ENCODE measurements at places on chromosomes 2 and 18. TPM values are rescaled to one million over a fixed set of nuclear protein-coding genes. Genes with fewer than 3 reads are reported as not detected.

Gene ZC3H8
- total RNA-seq = 13.2 TPM

GRCh38 chr2:9115229-9115628, 91.4 kb upstream of the ASAP2 start:
- no peaks in the 10 kb centered on the region for H3K27me3 ChIP-seq
- peaks cover 5% of the 10 kb centered on the region for H3K4me1 ChIP-seq
- no peak overlapping the region for H3K4me3 ChIP-seq
- DNase-seq = no peak
- H3K27ac ChIP-seq = no peak overlapping the region
- H3K36me3 ChIP-seq = no peaks in the 10 kb centered on the region

Gene TEX44
- not detected for total RNA-seq

- no peak overlapping the region for H3K27ac ChIP-seq
- DNase-seq = no peak
- no peak overlapping the region for H3K4me3 ChIP-seq
- H3K36me3 ChIP-seq = no peaks in the 10 kb centered on the region
These were observed 54.3 kb downstream of the INPP5D start for GRCh38 chr2:233114421-233114861.

Gene ZAP70
- 3.2 TPM for total RNA-seq

Gene MYL1
- 10,096 TPM for total RNA-seq

DNA sequence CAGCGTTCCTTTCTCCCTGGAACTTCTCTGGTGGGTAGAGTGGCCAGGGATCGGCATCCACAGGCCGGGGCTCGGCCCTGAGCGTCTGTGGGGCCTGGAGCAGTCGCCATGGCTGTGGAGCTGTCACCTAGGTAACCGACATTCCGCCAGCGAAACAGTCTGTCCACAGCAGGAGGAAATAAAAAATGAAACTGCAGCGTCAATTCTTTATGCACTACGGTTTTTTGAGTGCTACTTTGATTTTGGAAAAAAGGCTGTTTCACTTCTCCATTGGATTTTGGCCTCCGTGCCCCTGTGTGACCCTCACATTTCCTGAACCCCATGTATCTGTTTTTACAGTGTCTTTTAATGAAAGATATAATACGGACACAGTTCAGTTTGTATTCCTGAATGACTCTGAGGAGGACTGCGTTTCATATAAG, 163.4 kb downstream of the LDLRAD4 start:
- H3K4me3 ChIP-seq = peak overlapping the region; percentile 3
- peak; percentile 95 for DNase-seq
- no peaks in the 10 kb centered on the region for H3K27me3 ChIP-seq
- H3K27ac ChIP-seq = peak overlapping the region; percentile 95

GRCh38 chr2:65309699-65310098, 82.1 kb downstream of the ACTR2 start:
- H3K36me3 ChIP-seq = peaks cover 50% of the 10 kb centered on the region
- no peaks in the 10 kb centered on the region for H3K27me3 ChIP-seq
- peak overlapping the region; percentile 84 for H3K27ac ChIP-seq
- H3K4me1 ChIP-seq = peaks cover 13% of the 10 kb centered on the region
- no peak overlapping the region for H3K4me3 ChIP-seq
- no peak for DNase-seq

- no peaks in the 10 kb centered on the region for H3K36me3 ChIP-seq
- H3K4me3 ChIP-seq = no peak overlapping the region
- DNase-seq = peak; percentile 45
- peaks cover 27% of the 10 kb centered on the region for H3K4me1 ChIP-seq
These were observed 231.1 kb upstream of the HS6ST1 start for GRCh38 chr2:128549646-128550260.

- H3K36me3 ChIP-seq = no peaks in the 10 kb centered on the region
- H3K4me1 ChIP-seq = no peaks in the 10 kb centered on the region
- no peak for DNase-seq
These were observed 465.1 kb downstream of the LPIN1 start for GRCh38 chr2:12211326-12212175.

DNA sequence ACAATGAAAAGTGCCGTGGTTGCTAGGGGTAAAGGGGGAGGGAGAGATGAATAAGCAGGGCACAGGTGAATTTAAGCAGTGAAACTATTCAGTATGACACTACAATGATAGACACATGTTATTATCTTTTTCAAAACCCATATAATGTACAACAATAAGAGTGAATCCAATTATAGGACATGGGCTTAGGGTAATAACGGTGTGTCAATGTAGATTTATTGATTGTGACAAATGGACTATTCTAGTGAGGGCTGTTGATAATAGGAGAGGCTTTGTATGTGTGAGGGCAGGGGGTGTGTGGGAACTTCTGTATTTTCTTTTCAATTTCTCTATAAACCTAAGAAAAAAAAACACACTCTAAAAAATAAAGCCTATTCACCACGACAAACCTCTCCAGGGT, 223.8 kb downstream of the RIT2 start:
- no peaks in the 10 kb centered on the region for H3K36me3 ChIP-seq
- H3K27ac ChIP-seq = no peak overlapping the region
- no peak overlapping the region for H3K4me3 ChIP-seq
- H3K4me1 ChIP-seq = no peaks in the 10 kb centered on the region
- DNase-seq = no peak

- no peaks in the 10 kb centered on the region for H3K27me3 ChIP-seq
- H3K27ac ChIP-seq = no peak overlapping the region
- H3K4me3 ChIP-seq = no peak overlapping the region
- no peak for DNase-seq
- peaks cover 27% of the 10 kb centered on the region for H3K4me1 ChIP-seq
These were observed 94.9 kb downstream of the HS1BP3 start for GRCh38 chr2:20555954-20556353.

Gene TRAPPC8
- total RNA-seq = 36.4 TPM

- no peaks in the 10 kb centered on the region for H3K36me3 ChIP-seq
- peaks cover 6% of the 10 kb centered on the region for H3K4me1 ChIP-seq
- peaks cover 85% of the 10 kb centered on the region for H3K27me3 ChIP-seq
- no peak overlapping the region for H3K4me3 ChIP-seq
These were observed 9.8 kb downstream of the POU3F3 start for GRCh38 chr2:104863468-104864279.

- no peaks in the 10 kb centered on the region for H3K27me3 ChIP-seq
These were observed 1415.8 kb upstream of the CELF4 start for GRCh38 chr18:38981389-38981788.

DNA sequence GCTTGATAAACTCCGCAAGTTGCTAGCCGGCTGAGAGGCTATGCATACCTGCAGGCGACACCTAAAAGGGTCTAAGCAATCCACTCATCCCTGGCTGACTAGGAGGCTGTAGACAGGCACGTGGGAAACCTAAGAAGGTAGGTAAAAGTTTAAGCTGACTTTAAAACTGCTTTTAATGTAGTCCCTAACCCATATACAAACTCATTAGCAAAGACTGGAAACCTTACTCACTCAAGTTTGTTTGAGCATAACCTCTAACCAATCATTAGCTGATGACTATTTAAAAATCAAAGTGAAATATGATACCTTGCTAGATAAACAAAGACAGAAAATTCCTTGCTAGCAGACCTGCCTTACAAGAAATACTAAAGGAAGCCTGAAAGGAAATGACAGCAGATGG, 106.4 kb downstream of the EXOC6B start:
- no peaks in the 10 kb centered on the region for H3K36me3 ChIP-seq
- H3K27me3 ChIP-seq = no peaks in the 10 kb centered on the region
- DNase-seq = no peak

Gene LONRF2
- total RNA-seq = 1.5 TPM

DNA sequence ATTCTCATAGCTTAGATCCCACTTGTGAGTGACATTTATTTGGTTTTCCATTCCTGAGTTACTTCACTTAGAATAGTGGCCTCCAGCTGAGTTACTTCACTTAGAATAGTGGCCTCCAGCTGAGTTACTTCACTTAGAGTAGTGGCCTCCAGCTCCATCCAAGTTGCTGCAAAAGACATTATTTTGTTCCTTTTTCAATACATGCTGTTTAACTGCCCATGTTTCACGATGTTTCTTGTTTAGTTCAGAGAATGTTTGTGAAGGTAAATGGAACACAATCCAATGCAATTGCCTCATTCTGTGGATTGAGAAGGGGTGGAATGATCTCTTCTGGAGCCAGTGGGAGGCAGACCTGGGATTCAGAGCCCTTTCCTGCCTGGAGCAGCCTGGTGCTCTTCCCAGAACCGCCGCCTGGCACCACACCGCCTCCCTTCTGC, 273.5 kb upstream of the ATP5MC3 start:
- H3K27me3 ChIP-seq = no peaks in the 10 kb centered on the region
- H3K4me3 ChIP-seq = no peak overlapping the region
- no peak overlapping the region for H3K27ac ChIP-seq
- DNase-seq = no peak

- H3K4me3 ChIP-seq = no peak overlapping the region
- DNase-seq = peak; percentile 34
- H3K27me3 ChIP-seq = no peaks in the 10 kb centered on the region
- H3K4me1 ChIP-seq = peaks cover 4% of the 10 kb centered on the region
- no peaks in the 10 kb centered on the region for H3K36me3 ChIP-seq
- H3K27ac ChIP-seq = no peak overlapping the region
These were observed 130.2 kb downstream of the NCKAP5 start for GRCh38 chr2:133438026-133438425.

GRCh38 chr2:222169346-222169745, 129.5 kb downstream of the PAX3 start:
- DNase-seq = no peak
- no peaks in the 10 kb centered on the region for H3K4me1 ChIP-seq
- no peaks in the 10 kb centered on the region for H3K36me3 ChIP-seq
- no peak overlapping the region for H3K27ac ChIP-seq
- no peak overlapping the region for H3K4me3 ChIP-seq
- no peaks in the 10 kb centered on the region for H3K27me3 ChIP-seq

DNA sequence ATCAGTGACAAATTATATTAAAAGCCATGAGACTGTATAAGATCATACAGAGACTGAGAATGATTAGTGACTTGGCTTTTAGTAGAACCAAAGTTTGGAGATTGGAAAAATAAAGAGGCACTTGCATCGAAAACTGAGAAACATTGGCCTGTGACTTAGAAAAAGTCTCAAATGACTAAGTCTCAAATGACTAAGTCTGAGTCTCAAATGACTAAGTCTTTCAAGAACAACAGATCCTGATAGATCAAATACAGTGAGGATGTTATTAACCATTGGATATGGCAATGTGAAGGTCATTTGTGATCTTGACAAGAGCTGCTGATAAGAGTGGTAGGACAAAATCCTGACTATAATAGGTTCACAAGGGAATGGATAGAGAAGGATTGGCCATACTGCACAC, 135.5 kb upstream of the FANCL start:
- no peak overlapping the region for H3K4me3 ChIP-seq
- no peak for DNase-seq
- no peaks in the 10 kb centered on the region for H3K27me3 ChIP-seq
- H3K27ac ChIP-seq = no peak overlapping the region
- H3K36me3 ChIP-seq = no peaks in the 10 kb centered on the region
- H3K4me1 ChIP-seq = no peaks in the 10 kb centered on the region

DNA sequence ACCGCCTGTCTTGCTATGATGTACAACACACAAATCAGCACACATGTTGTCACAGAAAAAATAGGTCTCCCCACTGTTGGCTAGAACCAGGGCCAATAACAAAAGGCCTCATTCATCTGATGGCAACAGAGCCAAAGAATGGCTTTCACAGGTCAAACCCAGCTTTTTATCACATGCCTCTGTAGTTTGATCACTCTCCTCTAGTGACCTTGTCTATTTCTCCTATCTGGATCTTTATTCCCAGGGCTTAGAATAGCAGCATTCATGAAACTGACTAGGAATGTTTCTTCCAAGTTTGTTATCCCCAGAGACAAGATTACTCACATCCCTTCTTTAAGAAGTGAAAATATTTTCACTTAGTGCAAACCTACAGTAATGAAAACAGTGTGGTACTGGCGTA, 285.8 kb upstream of the GYPC start:
- H3K27me3 ChIP-seq = no peaks in the 10 kb centered on the region
- no peaks in the 10 kb centered on the region for H3K36me3 ChIP-seq
- no peak overlapping the region for H3K4me3 ChIP-seq
- no peaks in the 10 kb centered on the region for H3K4me1 ChIP-seq
- no peak overlapping the region for H3K27ac ChIP-seq

DNA sequence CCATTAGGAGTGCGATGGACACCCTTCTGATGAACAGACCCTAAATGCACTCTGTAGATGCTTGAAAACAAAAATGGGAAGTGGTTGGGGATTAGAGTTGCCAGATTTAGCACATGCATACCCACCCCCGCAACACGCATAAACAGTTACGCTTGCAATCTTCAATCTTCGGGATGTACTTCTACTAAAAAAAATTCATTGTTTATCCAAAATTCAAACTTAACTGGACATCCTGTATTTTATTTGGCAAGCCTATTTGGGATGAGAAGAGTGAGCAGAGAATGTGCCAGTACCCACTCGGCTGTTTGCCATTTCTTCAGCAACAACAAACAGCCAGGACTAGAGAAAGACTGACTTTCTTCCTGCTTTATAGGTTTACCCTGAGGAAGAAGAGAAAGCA, 18.4 kb downstream of the KIAA2012 start:
- DNase-seq = no peak
- H3K27me3 ChIP-seq = no peaks in the 10 kb centered on the region
- H3K4me1 ChIP-seq = peaks cover 2% of the 10 kb centered on the region
- H3K36me3 ChIP-seq = no peaks in the 10 kb centered on the region
- no peak overlapping the region for H3K4me3 ChIP-seq

- no peak overlapping the region for H3K27ac ChIP-seq
- H3K4me3 ChIP-seq = no peak overlapping the region
- H3K27me3 ChIP-seq = no peaks in the 10 kb centered on the region
- H3K4me1 ChIP-seq = no peaks in the 10 kb centered on the region
- H3K36me3 ChIP-seq = no peaks in the 10 kb centered on the region
These were observed 83.6 kb upstream of the PIK3C3 start for GRCh38 chr18:41871229-41872000.

Gene KCNE4
- 7.2 TPM for total RNA-seq
